ENCODE measurements at places on chromosomes 11 and 22.

GRCh38 chr22:48396091-48396784, 1431.4 kb downstream of the BRD1 start:
- no peak for DNase-seq

- no peak for DNase-seq
Measured at GRCh38 chr11:29389793-29390192, 627.0 kb downstream of the KCNA4 start.

DNA sequence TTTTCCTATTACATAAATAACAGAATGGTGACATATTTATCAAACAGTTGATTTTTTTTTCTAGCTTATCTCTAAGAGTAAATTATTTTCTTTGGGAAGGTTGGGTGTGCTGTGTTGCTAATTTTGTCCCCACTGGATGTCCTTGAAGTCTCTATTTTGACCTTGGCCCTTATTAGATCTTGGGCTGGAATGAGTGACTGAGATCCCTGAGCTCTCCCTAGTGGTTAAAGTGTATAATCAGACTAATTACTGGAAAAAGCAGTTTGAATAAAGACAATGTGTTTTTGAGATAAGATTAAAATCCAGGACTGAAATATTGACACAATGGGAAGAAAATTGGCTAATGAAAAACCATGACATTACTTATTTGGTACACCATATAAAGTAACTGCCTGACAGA, 56.1 kb downstream of the AASDHPPT start:
- no peak for DNase-seq

DNA sequence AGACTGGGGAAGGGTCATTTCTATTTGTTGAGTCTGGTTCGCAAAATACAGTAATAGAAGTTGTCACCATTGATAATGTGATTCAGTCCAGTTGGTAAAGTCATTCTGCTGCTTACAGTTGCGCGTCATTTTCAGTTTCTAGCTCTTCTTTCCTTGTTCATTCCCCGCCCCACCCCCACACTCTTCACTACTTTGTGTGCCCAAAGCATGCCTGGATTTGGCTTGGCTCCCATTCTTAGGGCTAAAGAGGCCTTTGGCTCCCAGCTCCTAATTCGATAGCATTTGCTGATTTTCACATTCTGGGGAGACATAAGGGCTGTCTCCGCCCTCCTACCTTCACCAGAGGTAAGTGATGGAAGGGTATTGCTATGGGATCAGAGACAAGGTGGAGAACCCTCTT, 43.0 kb downstream of the CECR2 start:
- DNase-seq = no peak

GRCh38 chr11:57935402-57936049, 88.2 kb upstream of the OR9Q1 start:
- no peak for DNase-seq

GRCh38 chr11:32774081-32774480, 20.4 kb downstream of the CCDC73 start:
- DNase-seq = no peak

DNA sequence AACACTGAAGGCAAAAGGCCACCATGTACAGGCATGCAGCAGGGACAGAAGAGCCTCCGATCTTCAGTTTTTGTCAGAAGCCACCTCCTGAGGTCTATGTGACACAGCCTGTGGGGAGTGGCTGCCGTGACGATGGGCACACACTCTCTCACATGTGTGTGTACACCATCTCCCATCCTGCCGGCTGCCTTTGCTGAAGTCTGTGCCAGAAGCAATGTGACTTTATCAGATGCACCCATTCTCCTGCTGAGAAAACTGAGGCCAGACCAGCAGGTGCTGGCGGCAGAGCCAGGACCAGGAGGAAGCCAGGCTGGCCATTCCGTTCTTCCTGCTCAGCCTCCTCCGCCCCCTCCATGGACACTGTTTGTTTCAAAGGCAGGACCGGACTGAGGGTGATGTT, 16.7 kb downstream of the SHANK2 start:
- DNase-seq = no peak

GRCh38 chr11:22173532-22173931, 19.4 kb upstream of the ANO5 start:
- no peak for DNase-seq

GRCh38 chr11:123698546-123699127, 42.8 kb downstream of the ZNF202 start:
- DNase-seq = no peak

DNA sequence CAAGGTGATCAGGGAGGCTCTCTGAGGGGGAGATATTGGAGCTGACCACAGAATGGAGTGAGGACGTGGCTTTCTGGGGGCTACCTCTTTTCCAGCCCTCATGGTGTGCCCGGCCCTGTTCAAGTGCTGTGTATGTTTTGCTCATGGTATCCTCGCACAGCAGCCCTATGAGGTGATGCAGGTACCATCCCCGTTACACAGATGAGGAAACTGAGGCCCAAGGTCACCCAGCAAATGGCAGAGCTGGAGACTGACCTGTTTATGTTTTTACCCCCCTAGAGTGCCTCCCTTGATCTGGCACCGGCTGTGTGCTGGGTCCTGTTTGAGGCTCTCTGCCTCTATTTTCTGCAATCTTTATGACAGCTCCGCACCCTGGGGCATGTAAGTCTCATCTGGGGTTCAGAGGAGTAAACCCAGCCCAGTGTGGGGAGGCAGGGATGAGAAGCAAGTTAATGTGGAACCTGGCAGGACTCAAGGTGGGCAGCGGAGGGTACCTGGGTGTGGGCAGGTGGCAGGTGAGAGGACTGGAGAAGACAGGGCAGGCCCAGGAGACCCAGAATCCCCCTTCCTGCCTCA, 20.8 kb downstream of the SGSM1 start:
- no peak for DNase-seq

DNA sequence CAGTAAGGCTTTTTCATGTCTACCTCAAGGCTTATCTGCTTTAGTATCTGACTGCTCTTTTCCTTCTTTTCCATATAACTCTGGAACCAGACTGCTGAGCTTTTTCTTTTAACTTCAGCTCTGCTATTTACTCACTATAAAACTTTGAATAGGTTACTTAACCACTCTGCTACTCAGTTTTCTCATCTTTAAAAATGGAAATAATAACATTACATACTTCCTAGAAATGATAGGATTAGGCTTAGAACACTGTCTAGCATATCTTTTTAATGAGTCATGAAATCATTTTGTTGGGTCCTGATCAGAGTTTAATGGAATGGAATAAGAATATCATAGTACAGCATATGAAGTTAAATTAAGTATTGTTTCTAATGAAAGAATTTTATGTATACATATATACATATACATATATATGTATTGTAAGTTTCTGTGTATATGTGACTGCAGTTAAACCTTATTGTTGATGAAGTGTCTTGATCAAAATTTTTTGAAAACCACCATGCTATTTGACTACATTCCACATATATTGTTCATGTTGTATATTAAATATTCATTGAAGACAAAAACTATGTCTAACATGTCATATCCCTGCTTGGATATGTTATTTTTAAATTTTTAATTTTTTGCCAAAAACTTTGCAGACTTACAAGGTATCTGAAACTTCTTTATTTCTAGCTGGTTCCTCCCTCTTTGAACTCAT, 120.2 kb downstream of the METTL15 start:
- no peak for DNase-seq

GRCh38 chr11:67291481-67292381, 2.6 kb downstream of the ANKRD13D start:
- DNase-seq = no peak

Measured in HEK293T (cell line).